MG63 (cell line): ENCODE measurements at places on chromosomes 13 and 19.
A peak's percentile ranks its signal among the peaks of the same experiment; 100 is the strongest.

DNA sequence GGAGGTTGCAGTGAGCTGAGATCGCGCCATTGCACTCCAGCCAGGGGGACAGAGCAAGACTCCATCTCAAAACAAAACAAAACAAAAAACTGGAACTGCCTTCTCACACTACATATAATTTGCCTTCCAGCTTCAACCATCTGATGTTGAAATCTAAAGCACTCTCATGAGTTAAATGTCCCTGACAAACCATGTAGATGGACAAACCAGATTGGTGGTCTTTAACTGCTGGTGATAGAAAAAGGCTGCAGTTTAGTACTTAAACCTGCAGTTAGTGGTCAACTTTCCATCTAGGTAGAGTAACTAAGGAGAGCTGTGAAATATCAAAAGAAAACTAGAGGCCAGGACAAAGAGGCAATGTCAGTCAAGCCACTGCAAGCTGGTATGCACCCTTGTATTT, 5.8 kb upstream of the C19orf84 start:
- DNase-seq: no peak

- peak; percentile 72 for DNase-seq
Measured at GRCh38 chr19:55579766-55580621, 654 bp downstream of the ZNF579 start.

GRCh38 chr13:102422690-102423089, 20.8 kb upstream of the FGF14 start:
- DNase-seq: no peak

GRCh38 chr13:71474936-71475335, 392.1 kb downstream of the DACH1 start:
- DNase-seq: no peak

DNA sequence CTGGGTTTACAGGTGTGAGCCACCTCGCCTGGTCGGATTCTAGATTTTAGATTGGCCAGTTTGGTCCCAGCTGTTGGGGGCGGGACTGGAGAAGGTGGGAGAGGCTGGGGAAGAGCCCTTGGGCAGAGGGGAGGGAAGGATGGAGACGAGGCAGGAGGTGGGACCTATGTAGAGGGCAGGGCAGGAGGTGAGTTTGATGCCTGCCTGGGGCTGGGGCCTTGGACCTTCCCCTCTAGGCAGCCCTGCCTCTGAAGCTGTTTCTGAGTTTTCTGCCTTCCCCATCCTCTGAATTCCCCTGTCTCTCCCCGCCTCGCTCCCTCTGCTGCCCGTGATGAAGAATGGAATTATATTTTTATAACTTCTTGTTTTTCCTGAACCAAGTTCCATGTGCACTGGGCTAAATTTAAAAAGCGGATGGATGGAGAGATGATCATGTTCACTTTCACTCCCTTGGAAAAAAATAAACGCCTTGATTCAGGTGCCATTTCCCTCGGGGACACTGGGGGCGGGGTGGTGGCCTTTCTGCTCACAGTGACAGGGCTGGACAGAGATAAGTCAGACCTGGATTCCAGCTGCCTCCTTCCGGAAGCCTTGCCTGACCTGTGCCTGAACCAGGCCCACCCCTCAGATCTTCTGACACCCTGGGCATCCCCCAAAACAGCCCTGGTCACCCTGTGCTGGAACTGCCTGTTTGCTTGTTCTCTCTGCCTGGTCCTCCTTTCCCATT, 16.5 kb upstream of the TNFAIP8L1 start:
- DNase-seq: no peak

DNA sequence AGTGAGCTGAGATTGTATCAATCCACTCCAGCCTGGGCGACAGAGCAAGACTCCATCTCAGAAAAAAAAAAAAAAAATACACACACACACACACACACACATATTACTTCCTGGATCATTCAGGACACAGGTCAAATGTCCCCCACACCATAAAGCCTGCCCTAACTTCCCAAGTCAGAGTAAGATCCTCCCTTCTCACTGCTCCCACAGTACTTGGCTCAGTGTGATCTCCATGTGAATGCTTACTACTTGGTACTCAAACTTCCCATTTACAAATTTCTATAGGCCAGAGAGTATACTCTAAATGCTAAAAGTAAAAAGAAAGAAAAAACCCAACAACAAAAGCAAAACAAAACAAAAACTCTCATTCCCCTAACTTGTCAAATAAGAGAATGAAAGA, 386.8 kb downstream of the SLITRK6 start:
- DNase-seq: no peak

DNA sequence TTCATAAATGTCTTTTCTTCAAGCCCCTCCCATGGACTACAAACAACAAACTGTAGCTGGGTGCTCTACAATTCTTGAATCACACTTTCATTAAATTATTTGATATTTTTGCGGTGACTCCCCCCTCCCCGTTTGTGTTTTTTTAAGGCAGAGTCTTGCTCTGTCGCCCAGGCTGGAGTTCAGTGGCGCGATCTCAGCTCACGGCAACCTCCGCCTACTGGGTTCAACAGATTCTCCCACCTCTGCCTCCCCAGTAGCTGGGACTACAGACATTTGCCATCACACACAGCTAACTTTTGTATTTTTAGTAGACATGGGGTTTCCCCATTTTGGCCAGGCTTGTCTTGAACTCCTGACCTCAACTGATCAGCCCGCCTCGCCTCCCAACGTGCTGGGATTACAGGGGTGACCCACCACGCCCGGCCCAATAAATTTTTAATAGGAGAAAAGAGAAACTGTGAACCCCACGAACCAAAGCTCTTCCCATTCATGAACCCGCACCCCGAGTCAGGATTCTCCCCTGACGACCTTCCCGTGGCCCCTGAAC, 703 bp downstream of the ZNF506 start:
- DNase-seq: no peak

DNA sequence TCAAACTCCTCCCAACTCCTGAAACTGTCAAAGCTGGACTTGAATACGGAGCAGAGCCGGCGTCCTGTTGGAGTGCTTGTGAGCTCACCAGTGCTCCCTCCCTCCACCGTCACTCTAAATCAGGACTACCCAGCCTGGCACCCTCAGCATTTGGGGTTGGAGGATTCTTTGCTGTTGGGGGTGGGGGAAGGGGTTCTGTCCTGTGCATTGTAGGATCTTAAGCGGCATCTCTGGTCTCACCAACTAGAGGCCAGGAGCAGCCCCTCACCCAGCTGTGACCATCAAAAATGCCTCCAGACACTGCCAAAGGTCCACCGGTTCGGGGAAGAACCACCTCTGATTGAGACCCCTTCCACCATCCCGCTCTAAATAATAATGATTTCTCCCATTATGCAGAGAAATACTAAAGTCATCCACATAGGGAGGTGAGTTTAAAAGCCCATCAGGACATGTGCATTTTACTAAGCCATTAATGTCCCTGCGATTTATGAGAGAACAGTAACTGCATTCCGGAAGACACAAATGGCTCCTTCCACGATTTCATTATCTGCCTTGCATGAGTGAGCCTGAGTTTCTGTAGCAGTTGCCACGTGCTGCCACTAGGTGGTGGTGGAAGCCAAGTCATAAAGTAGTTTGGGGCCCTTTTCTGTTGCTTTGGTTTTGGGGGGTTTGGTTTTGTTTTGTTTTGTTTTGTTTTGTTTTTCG, 16.1 kb upstream of the USP29 start:
- DNase-seq: peak; percentile 39

DNA sequence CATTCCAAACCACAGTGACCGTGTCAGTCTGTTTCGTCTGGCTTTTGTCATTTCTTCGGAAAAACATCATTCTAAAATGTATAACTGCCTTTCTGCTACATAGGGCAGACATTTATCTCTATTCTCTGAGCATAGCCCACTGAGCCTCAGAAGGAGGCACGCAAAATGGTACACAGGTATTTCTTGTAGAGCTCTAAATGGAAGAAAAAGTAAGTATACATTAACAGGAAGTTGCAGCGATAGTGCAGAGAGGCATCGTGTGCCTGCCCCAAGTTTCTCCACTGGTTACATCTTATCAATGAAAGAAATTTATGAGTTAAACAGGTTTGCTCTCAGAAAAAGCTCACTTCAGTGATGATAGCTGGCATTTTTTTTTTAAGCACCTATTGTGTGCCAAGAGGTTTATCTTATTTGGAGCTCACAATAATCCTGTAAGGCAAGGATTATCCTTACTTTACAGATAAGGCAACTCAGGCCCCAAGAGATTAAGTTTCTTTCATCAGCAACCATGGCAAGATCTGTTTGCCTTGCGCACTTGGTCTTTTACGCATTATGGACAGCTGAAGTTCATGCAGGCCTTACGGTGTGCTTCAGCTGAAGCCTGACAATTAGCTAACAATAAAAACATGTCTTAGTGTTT, 1.2 kb upstream of the RCBTB2 start:
- no peak for DNase-seq

DNA sequence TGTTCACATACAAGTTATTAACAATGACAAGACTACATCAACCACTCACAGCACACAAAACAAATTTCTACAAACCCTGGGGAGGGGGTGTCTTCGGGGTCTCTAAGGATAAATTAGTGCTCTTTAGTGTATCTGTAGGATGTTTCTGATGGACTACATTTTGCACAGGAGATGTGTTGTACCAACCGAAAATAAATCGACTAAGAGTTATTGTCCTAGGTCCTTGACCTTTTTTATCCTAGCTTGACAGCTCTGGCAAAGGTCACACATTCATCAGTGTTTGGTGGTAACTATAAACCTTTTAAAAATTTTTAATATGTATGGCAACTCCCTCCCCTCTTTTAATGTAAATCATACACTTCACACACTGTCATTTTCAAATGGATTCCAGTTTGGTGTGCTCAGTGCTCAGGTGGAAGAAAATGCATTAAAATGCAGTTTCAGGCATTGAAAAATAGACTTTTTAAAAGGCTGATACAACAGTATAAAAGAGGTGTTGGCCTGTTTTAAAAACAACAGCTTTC, 7.7 kb downstream of the ZIC5 start:
- no peak for DNase-seq

- DNase-seq: no peak
Measured at GRCh38 chr13:103273825-103274224, 207.6 kb upstream of the SLC10A2 start.

- no peak for DNase-seq
Measured at GRCh38 chr19:29923653-29924052, 18.4 kb upstream of the URI1 start.

GRCh38 chr13:73901324-73902068, 232.7 kb downstream of the KLF12 start:
- DNase-seq: no peak

- no peak for DNase-seq
Measured at GRCh38 chr19:5361407-5361806, 20.8 kb upstream of the PTPRS start.

DNA sequence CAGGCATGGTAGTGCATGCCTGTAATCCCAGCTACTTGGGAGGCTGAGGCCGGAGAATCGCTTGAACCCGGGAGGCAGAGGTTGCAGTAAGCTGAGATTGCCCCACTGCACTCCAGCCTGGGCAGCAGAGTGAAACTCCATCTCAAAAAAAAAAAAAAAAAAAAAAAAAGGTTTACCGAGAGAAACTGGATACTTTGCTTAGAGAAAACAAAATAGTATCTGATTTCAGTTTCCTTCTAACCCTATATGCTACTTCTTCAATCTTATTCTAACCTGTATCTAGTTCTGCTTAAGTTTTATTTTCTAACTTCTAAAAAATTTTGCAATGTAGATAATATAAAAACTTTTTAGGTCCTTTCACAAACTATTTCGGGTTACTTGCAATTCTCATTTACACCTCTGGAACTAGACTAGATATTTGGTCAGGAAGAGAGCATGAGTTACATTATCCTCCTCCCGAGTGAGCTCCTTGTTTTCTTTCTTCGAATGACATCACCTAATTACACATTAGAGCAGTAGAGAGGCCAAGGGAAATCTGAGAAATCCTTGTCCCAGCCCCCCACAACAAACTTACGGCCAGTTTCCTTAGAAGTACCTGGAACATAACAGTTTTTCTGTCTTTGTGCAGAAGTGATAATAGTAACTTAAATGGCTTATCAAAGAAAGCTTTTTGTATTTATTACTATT, 128.9 kb downstream of the B3GLCT start:
- no peak for DNase-seq

GRCh38 chr13:43132911-43133310, 109.5 kb downstream of the DNAJC15 start:
- no peak for DNase-seq

DNA sequence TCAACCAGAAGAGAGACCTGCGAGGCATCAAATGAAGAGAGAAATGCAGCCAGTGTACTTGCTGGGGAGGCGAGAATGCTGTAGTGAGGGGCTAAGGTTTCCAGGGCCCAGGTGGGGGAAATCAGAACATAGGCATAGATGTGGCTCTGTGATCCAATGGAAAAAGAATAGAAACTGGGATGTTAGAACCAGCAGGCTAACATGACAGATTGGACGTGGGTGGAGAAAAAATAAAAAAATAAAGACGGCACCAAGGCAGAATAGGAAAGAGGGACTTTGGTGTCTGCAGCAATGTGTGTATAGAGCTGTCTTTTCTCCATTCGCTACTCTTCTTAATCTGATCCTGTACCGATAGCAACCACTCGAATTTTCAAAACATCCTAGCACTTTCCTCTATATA, 381.0 kb upstream of the NBEA start:
- no peak for DNase-seq

GRCh38 chr13:32051156-32051555, 19.6 kb downstream of the FRY start:
- DNase-seq: no peak

GRCh38 chr19:48752496-48753365, at the start of gene FUT1:
Gene FUT1, minus strand, starts transcription at chr19:48752641. Its CDS starts 1,360 bp downstream, at chr19:48751281.
- peak; percentile 64 for DNase-seq
